ENCODE measurements at places on chromosomes 1 and 21. TPM values are rescaled to one million over a fixed set of nuclear protein-coding genes. Genes with fewer than 3 reads are reported as not detected.

GRCh38 chr1:3892748-3893147, 7.3 kb downstream of the C1orf174 start:
- no peak for DNase-seq

- DNase-seq = peak; percentile 25
Measured at GRCh38 chr1:232880354-232880753, 70.1 kb upstream of the NTPCR start.

OR2L2 gene
- not detected for total RNA-seq

DNA sequence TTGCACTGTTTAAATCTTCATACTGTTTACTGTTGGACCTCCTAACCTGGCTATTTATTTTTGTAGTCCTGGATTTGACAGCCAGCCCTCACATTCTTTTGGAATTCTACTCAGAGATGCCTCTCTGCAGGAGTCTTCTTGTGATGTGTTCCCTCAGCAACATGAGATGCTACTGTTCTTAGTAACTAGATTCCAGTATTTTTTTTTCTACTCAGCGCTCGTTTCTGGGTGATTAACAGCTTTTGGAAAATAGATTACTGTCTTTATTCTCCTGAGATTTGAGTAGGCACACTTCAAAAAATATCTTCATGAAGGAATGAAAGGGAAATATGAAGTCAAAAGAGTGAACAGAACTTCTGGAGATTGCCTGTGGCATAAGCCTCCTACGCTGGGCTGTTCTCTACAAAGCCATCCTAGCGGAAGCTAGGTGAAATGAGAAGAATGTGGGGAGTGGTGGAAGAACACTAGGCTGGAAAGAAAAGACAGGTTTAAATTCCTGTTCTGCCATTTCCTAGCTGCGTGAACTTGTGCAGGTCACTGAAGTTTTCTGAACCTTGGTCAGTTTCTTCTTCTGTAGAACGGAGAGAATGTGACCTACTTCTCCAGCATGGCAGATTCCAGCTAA, 75.9 kb downstream of the LRRC8C start:
- DNase-seq = peak; percentile 6

DNA sequence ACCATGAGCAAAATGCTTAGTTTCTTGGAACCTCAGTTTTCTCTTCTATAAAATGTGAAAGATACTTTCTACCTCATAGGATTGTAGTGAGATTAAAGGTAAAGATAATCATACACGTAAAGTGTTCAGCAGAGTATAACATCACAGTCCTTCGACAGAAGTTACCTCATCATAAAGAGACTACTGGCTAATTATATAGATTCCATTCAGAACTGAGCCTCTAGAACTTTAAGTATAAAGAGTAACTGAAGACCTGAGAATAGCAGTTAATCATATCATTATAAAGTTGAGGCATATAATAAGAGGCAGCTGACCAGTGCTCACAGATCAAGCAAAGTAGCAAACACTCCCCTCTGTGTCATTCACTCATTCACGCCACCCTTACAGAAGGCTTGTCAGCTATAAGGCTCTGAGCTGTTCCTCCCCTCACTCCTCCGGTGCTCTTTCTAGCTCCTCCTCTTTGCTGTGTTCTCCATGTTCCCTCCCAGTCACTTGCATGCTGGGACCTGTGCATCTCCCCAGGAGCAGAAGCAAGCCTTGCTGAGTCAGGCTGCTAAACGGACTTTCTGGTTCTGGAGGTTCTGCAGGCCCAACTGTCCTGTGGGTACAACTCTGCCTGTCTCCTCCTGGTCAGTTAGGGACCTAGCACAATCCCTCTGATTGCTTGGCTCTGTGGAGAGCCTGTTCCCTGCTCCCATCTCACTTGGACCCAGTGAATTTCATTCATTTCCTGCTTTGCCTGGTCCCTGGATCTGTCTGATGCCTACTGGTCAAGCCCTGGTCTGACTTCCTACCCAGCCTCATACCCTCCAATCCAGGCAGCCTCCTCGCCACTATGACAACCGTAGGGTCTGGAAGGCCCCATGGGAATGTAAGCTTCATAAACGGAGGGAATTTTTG, 28.3 kb upstream of the LY9 start:
- DNase-seq = no peak

RAB3B gene
- 0.78 TPM for total RNA-seq

DNA sequence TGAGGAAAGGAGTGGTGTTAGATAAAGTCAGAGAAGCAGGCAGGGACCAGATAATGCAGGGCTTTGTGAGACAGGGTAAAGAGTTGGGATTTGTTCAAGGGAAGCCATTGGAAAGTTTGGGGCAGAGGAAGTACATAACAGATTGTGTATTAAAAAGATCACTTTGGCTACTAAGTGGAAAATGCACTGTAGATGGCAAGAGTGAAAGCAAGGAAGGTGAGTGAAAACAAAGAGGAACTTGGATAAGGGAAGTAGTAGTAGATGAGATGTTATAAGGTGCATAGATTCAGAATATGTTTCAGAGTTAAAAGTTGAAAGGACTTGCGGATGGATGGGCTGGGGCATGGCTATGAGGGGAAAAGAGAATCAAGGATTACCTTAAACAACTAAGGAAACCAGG, 17.4 kb downstream of the MRPL39 start:
- DNase-seq = no peak

FBLIM1 gene
- 103 TPM for total RNA-seq

PTGFRN gene
- total RNA-seq = 61.1 TPM

All from myocyte (in vitro differentiated cells).